ENCODE measurements at places on chromosomes 1 and 21.

DNA sequence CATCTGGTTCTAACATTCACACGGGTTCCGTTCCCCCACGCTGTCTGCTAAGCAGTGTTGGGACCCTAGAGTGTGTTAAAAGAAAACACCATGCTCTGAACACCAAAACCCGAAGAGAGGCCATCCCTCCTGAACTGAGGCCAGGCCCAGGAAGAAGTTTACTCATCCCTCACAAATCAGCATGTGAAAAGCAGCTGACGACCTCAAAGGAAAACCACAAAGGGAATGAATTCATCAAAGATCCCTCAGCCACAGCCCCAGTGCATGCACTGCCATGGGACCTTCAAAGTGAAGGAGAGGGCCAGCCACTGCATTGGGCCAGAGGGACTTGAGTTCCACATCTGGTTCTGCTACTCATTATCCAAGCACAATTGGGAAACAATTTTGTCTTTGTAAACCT lies 7.0 kb upstream of the PSEN2 start:
- no peak for DNase-seq

GRCh38 chr1:109928591-109929111 lies 18.0 kb downstream of the CSF1 start:
- no peak for DNase-seq

GRCh38 chr21:31732597-31733550 lies 956 bp upstream of the SCAF4 start:
- DNase-seq: no peak

- DNase-seq: no peak
Observed at GRCh38 chr1:222759451-222760035, 22.5 kb downstream of the FAM177B start.

DNA sequence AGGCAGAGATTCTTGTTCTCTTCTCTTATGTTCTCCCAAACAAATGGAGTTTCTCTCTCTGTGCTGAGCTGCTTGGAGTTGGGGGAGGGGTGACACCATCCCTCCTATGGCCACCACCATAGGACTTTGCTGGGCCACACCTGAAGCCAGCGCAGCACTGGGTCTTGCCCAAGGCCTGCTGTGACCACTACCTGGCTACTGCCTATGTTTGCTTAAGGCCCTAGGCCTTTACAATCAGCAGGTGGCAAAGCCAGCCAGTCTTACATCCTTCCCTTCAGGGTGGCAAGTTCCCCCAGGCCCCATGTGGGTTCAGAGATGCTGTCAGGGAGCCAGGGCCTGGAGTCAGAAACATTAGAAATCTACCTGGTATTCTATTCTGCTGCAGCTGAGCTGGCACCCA lies 6.3 kb upstream of the MTARC2 start:
- DNase-seq: no peak
